ENCODE measurements at places on chromosomes 12 and 14. TPM values are rescaled to one million over a fixed set of nuclear protein-coding genes. Genes with fewer than 3 reads are reported as not detected.

CYP27B1 gene
- 0.72 TPM for total RNA-seq

GRCh38 chr12:133135747-133136146 is 5.3 kb downstream of the ZNF10 start:
- DNase-seq: no peak

DNA sequence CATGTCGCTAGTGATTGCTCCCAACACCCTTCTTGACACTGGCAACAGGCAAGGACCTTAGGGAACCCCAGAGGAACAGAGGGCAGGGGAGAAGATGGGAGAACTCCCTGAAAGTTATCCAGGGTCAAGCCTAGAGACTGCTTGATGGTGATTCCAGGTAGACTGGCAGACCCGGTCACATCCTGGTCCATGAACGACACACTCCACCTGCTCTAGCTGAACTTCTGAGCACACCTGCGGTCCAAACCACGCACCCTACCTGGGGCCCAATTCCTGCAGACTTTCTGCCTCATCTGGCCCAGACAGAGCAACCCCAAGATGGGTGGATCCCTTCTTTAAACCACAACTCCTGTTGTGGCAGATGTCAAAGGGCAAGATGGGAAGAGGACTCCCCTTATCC is 34.2 kb downstream of the NCKAP5L start:
- DNase-seq: no peak

- no peak for DNase-seq
These were observed 241.9 kb upstream of the SYT1 start for GRCh38 chr12:78622529-78623195.

DNA sequence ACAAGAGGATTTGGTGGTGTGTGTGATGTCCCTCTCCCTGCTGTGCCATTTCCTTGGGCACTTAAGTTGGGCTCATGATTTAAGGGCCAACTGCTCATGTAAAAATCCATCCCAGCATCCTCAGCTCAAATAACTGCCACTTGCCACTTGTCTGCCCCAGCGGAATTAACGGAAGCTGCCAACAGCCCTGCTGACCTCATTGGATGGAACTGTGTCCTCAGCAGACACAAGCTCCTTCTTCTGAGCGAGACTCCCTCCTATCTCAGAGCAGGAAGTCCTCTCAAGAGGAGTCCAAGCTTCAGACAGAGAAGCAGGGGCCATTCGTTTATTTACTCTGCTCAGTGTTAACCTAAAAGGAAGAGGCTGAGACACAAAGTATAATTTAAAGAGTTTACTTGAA is 29.6 kb upstream of the PRMT8 start:
- no peak for DNase-seq

GRCh38 chr12:72622556-72622955 is 350.4 kb downstream of the TRHDE start:
- DNase-seq: no peak

GRCh38 chr14:24982472-24983155 is 67.3 kb downstream of the STXBP6 start:
- DNase-seq: no peak

Data from spinal cord (tissue), 10 donors.